ENCODE measurements at places on chromosomes 11 and 22.

DNA sequence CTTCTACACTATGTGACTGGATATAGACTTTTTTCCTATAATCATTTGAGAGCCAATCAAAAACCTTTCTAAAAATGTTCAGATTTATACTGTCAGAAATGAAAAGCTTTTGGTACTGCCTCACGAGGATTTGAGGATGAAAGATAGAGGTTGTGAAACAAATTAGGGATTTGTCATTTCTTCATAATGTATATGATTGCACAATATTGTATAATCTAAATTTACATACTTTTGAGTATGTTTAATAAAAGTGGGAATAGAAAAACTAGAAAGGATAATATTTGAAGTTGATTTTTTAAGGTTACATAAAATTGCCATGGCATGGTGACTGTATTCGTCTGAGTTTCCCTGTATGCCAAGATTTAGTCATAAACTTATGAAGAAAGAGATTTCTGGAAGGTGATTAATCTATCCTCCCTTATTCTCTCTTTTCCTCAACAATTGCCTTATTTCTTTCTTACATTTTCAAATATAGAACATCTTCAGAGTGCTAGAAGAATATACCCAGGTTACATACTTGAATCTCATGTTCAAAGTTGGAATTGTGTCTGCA, 56.2 kb downstream of the CASP12 start:
- DNase-seq, result no peak

GRCh38 chr11:27401833-27402316, 38.9 kb upstream of the CCDC34 start:
- no peak for DNase-seq

DNA sequence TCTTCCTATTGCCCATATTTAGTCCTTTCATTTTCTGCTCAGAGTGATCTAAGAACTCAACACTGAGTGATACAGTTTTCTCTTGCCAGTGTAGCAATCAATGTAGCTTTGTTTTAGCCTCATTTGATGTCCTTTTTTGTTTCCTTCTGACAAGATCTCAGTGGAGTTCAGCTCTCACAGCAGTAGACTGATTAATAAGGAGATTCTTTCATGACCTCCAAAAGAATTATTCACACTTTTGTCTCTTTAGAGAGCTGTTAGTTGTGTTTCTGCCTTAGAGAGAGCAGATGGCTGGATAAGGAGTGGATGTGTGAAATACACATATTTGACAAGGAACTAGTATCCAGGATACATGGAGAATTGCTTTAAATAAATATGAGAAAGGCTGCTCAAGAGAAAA, 6.6 kb upstream of the TMEM225 start:
- DNase-seq, result no peak

DNA sequence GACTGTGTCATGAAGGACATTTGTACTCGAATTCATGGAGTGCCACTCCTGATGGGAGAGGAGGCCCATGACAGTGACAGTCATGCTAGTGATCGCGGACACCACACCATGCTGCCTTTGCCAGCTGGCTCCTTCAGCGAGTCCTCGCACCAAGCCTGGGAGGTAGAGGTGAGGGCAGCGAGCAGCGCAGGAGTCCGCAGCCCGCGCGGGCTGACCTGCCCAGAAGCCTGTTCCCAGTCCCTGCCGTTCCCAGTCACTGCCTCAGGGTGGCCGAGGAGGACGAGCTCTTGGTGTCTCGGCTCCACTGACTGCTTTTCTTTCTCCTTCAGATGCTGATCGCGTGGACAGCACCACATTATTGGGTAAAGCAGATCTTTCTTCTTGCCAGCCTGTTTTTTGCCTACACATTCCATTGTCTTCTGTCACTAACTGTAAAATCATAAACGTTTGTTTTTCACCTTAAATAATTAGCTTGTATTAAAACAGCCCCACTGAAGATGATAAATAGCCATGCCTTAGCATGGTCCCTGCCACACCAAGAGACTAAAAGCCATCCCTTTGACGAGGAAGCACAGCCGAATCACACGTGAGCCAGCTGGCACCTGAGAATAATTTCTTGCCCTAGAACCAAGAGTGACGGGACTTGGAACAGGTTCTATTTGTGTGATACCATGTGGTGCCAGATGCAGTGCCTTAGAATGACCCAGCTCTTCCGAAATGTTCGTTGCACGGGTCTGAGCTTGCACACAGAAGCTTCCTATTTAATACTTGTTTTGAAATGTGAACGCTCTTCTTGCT, 25.5 kb downstream of the FAM118A start:
- no peak for DNase-seq

GRCh38 chr22:27560781-27561180, 240.8 kb downstream of the MN1 start:
- no peak for DNase-seq

GRCh38 chr22:47627556-47628253, 865.3 kb downstream of the TBC1D22A start:
- no peak for DNase-seq

DNA sequence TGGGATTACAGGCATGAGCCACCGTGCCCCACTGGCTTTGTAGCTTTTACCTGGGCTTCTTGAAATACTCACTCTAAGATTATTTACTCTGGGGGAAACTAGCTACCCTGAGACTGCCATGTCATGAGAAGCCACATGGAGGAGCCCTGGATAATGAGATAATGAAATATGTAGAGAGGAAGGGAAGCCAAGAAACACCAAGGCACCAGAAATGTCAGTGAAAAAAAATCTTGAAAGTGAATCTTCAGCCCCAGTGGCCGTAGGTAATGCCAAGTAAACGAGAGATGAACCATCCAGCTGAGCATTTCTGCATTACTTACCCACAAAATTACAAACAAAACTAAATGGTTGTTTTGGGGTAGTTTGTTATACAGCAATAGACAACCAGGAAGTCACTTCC, 125.6 kb downstream of the APIP start:
- DNase-seq, result no peak

GRCh38 chr11:100800202-100800601, 113.1 kb downstream of the ARHGAP42 start:
- DNase-seq, result no peak

GRCh38 chr11:19832086-19832750, 119.6 kb downstream of the NAV2 start:
- no peak for DNase-seq

DNA sequence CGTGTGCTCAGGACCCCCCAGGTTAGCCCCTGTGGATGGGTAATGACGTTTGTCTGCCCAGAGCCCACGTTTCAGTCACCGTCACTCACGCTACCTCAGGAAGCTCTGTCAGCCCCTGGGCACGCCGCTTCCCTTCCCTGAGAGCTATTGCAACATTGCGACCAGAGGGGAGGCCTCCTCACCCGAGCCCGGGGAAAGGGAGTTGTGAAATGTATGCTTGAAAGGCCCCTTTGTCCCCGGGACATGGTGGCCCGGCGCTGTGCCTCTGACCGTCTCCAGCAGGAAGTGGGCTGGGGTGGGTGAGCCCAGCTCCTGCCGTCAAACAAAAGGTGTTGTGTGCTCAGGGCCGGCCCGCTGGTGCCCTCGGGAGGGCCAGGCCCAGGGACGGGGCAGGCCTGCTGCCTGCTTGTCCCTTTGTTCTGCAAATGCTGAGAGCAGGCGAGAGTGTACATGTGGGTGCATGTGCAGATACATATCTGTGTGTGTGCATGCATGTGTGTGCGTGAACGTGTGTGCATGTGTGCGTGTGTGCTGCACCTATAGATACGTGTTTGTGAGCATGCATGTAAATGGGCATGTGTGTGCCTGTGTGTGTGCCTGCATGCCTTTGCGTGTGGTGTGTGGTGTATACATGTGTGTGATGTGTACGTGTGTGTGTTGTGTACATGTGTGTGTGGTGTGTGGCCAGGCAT, 1125.0 kb downstream of the BRD1 start:
- DNase-seq, result no peak

GRCh38 chr11:65782816-65783228, 2.0 kb upstream of the AP5B1 start:
- no peak for DNase-seq

DNA sequence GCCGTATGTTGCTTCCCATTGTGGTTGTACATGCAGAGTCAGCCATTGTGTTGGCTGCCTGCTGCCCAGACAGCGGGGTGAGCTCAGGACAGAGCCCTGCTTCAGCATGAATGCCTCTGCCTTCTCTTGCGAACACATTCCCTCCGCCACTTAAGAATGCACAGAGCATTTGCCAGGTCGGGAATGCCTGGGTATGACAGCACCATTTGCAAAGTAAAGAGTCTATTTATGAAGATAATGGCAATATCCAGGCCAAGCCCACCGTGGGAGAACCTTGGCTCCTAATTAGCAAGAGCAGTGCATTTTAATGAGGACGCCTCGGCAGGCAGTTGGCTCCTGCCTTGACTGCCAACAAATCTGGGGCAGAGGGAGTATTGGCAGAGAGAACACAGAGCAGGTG, 62.5 kb upstream of the SORL1 start:
- DNase-seq, result no peak
